CD4-positive, alpha-beta T cell treated with Interferon alpha-2 for 1 hour (primary cell): ENCODE measurements at places on chromosomes 13 and 19.

DNA sequence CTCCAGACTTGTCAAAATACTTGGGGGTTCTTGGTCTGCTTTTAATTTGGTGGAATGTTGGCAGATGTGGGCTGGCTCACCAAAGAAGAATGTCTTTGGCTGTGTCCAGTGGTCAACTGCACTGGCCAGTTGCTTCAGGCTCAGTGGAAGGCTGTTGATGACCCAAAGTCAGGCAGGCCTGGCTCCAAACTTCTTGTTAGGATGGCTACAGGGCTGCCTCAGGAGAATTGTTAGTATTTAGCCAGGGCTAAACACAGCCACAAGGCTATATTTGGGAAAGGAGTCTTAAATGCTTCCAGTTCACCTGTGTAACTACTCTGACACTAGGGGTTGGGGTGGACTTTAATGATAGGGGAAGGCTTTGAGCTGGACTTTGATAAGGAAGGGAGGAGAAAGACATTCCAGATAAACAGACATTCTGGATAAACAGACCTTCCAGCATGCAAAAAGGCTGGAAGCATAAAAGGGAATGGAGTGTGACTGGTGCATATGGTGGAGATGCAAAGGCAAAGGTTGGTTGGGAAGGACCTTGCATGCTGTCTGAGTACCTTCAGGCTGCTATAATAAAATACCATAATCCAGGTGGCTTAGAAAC is 116.8 kb downstream of the FOXO1 start:
- DNase-seq = no peak

DNA sequence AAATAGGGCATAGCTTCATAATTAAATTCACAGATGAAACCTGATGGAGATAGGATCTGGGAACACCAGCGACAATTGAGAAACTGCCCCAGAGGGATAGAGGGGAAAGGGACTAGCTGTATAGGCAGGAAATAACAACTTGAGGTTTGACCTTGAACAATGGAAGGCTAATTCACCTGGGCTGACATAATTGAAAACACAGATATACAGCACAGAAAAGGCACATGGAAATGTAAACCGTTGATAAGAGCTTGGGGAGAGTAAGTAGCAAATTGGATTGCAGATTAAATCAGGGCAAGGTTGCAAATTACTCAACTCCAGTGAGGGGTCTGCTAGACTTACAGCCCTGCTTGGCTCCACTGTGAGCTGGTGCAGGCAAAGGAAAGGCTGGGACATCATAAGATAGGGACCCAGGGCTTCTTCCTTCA is 246.7 kb downstream of the DLEU7 start:
- DNase-seq = no peak

GRCh38 chr13:41565846-41566245 is 108.5 kb downstream of the RGCC start:
- DNase-seq = no peak

DNA sequence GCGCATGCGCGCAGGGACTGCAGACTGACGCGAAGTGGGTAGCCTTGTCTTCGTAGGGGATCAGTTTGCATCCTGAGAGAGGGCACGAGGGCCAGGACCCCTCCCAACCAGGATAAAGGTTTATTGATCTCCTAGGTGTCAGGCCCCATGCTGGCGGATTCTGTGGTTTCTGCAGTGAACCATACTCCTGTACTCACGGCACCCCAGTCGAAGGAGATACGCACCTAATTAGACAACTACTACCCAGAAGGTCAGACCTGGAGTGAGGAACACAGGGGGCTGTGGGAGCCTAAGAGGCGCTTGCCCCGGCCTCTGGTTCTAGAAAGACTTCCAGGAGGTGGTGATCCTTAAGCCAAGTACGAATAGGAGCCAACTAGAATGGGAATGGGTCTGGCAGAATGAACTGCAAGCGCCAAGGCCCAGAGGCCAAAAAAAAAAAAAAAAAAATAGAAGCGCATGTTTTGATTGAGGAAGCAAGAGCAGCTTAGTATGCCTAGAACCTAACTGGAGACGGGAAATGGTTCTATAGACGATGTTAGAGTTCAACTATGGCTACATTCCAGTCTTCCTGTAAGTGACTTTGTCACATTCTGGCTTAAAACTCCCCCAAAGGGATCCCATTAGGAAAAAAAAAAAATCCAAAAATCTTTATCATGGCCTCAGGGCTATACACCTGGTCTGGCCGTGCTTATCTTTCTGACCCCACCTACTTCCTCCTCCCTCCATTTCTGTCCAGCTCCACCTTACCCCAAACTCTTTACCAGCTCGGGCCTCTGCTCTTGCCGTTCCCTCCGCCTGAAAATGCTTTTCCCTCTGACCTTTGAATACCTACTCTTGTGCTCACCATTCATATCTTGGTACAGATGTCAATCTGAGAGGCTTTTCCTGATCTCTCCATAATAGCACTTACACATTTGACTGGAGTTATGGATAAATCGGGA is 902 bp upstream of the ZNF428 start:
- DNase-seq = peak; percentile 88

GRCh38 chr13:32024750-32025149 is 6.8 kb upstream of the FRY start:
- DNase-seq = no peak

- DNase-seq = no peak
Measured at GRCh38 chr13:113645329-113645728, 12.7 kb downstream of the ATP4B start.

- DNase-seq = no peak
Measured at GRCh38 chr13:24389506-24389905, 80.1 kb downstream of the C1QTNF9 start.

- DNase-seq = no peak
Measured at GRCh38 chr13:74190999-74191398, 56.8 kb upstream of the KLF12 start.

DNA sequence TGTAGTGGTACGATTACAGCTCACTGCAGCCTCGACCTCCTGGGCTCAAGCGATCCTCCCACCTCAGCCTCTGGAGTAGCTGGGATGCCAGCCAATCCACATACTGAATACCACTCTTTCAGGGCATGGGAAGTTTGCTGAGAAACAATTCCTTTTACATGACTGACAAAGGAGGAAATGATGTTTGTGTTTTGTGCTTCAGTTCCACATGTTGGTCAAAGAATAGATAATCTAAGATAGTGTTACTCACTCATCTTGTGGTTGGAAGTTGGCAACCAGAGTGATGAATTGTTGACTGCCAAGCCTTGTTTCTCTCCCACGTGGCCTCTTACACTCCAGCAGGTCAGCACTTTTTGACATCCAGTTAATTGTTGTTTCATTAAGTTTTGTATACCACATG is 7.6 kb downstream of the MBD3L2B start:
- DNase-seq = no peak

- DNase-seq = no peak
Measured at GRCh38 chr13:96963786-96964475, 30.3 kb downstream of the OXGR1 start.

GRCh38 chr13:48567515-48568369 is 34.9 kb upstream of the RCBTB2 start:
- DNase-seq = no peak

GRCh38 chr19:15291089-15291488 is 41.2 kb downstream of the BRD4 start:
- no peak for DNase-seq

GRCh38 chr19:6060600-6061375 is 49.5 kb downstream of the RFX2 start:
- peak; percentile 29 for DNase-seq

- DNase-seq = no peak
Measured at GRCh38 chr19:459724-460511, 915 bp downstream of the SHC2 start.

GRCh38 chr13:43546816-43547215 is 240.0 kb downstream of the ENOX1 start:
- no peak for DNase-seq

GRCh38 chr13:36680913-36681312 is 7.1 kb downstream of the SERTM1 start:
- no peak for DNase-seq

DNA sequence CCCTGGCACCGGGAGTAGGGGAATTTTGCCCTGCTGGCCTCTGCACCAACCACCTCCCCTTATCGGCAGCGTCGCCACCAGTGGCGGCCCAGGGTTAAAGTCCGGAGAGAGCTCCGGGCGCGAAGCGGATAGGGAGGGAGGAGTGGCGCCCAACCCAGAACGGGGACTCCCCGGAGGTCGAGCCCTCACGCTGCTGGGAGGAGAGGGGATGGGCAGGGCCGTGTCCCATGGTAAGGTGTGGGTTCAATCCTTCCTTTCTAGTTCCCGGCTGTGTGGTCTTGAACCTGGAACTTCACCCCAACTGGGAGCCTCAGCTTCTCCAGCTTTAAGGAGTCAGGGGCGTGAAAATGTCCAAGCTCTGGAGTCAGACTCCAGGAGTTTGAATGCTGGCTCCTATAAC is 23.3 kb upstream of the BCL3 start:
- no peak for DNase-seq

DNA sequence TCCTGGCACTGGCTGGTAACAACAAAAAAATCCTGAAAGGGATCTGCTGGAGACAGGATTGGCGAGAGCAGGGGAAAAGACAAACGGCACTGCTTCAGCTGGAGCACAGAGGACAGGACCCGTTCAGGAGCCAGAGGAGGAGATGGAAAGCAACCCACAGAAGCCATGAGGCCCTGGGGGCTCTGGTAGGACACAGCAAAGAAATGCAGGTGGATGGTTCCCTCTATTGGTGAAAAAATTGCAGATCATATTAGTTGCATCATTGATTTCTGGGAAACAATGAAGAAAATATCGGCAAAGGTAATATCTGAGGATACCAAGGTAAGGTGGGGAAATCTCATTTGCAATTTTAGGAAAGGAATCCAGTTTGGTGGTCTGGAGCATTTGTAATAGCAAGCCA is 25.7 kb upstream of the TPP2 start:
- no peak for DNase-seq

DNA sequence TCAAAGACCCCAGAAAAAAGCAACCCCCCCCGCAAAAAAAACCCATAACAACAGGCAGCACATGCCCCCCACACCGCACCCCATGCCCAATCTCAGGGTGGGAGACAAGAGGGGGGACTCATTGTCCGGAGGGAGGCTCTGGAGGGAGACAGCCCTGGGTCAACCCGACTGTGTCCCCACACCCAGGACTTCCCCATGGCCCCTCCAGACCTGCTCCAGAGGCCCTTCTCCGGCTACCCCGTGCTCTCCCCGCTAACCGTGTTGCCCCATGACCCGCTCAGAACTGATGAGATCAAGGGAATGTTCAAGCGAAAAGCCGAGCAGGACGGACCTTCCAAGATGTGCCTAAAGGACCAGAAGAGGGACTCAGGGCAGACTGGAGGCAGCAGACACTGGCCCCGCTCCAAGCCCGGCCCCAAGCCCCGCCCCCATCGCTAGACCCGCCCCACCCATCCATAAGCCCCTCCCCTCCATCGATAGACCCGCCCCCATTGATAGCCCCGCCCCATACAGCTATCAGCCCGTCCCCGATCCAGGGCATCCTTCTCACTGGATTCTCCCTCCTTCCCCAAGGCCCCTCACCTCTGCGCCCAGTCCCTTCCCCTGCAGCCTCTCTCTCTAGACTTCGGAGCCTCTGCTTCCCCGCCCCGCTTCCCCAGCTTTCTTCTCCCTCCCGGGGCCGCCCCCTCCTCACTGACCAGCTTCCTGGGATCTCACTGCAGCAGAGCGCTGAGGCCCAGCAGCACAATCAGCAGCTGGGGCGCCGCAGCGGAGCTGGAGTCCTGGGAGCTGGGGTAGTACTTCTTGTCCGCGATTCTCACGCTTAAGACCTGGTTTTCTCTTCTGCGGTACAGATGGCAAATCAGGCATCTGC is 2.2 kb downstream of the BST2 start:
- peak; percentile 55 for DNase-seq

DNA sequence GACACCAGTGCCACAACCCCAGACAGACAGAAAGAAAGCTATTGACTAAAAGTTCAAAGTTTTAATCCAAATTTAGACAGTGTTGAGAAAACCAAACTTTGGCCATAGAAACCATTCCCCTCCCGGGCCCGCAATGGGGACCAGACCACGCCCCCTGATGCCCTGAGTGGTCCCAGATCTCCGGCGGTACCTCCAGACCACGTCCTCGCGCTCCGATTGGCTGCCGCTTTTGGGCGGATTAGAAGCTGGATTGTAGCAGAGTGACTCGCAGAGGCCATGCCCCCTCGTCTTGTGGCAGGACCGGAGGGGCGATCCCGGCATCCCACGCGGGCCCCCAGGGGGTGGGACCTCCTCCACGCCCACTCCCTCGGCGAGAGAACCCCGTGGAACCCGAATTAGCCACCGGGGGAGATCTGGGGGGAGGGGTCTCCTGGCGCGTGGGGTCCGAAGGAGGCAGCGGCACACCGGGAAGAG is 797 bp upstream of the HSD17B14 start:
- peak; percentile 86 for DNase-seq

DNA sequence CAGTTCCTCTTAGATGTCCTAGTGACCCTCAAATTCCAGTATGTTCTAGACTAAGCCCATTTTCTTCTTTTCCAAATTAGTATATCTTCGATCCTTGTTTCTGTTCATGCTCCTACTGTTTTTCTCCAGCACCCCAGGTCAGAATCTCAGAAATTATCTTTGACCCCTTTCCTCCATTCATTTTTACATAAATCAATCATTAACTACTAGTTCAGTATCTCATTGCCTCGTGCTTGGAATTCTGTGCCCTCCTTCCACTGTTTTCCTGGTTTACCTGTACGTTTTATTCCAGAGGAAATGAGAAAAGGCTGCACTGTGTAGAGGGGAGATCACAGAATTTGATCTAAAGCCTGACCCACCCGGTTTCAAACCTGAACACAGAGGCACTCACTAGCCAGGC is 107.9 kb downstream of the LRCH1 start:
- DNase-seq = no peak

DNA sequence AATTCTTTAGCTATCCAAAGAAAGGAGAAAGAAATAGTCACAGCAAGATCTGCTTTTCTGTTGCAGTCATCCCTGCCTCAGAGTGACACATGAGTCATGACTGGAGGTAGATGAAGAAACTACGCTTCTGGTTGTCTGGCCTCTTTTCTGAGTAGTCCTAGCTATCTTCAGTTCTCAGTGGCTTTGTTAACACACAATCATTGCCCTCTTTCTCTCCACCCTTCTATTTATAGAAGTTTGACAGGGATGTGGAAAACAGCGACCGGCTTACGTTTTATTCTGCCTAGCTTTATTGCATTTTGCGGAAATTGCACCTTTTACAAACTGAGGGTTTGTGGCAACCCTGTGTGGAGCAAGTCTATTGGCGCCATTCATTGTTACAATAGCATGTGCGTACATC is 26.7 kb downstream of the SPATA13 start:
- DNase-seq = peak; percentile 28

GRCh38 chr13:64640002-64640401 is 2590.1 kb downstream of the PCDH9 start:
- DNase-seq = no peak

DNA sequence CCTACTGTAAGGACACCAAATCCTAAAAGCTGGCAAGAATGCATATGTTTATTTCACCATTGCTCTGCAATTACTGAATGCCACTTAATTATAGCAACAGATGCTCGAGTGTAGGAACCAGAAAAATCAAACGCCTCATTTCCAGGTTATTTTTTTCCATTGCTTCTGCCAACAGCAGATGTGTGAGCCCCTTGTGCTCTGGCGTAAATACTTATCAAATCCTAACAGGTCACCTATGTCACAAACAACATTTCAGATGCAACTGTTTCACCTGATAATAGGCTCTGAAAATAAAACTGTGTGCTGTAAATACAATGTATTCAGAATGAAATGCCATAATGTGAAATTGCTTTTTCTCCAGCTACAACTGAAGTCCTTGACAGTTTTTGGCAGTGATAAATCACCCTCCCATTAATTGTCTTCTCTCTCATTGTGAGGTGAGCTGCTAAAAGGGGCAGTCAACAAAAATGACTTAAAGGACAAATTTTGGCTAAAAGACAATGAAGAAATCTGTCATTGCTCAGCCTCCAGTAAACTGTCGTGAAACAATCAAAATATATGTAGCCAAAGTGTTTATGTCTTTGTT is 344.0 kb downstream of the DACH1 start:
- no peak for DNase-seq

GRCh38 chr19:29596885-29597525 is 9.1 kb upstream of the POP4 start:
- DNase-seq = no peak
